Lung (tissue), 17 donors: ENCODE measurements at places on chromosomes 7 and 10. TPM values are rescaled to one million over a fixed set of nuclear protein-coding genes. Genes with fewer than 3 reads are reported as not detected.

Gene FGFR2
- 64.2 TPM for total RNA-seq

Gene CYP2C19
- total RNA-seq = not detected

Gene FAM241B
- total RNA-seq = 8.8 TPM

Gene OPN1SW
- total RNA-seq = not detected

- no peak overlapping the region for H3K4me3 ChIP-seq
- H3K27me3 ChIP-seq = no peaks in the 10 kb centered on the region
- no peaks in the 10 kb centered on the region for H3K36me3 ChIP-seq
- H3K27ac ChIP-seq = no peak overlapping the region
- H3K4me1 ChIP-seq = peaks cover 12% of the 10 kb centered on the region
- no peak for DNase-seq
Measured at GRCh38 chr10:71596127-71596526, 123.5 kb downstream of the C10orf105 start.

- no peak for DNase-seq
- no peaks in the 10 kb centered on the region for H3K36me3 ChIP-seq
- no peaks in the 10 kb centered on the region for H3K27me3 ChIP-seq
- H3K4me3 ChIP-seq = no peak overlapping the region
- no peaks in the 10 kb centered on the region for H3K4me1 ChIP-seq
Measured at GRCh38 chr7:146106319-146106718, 10.3 kb upstream of the CNTNAP2 start.

DNA sequence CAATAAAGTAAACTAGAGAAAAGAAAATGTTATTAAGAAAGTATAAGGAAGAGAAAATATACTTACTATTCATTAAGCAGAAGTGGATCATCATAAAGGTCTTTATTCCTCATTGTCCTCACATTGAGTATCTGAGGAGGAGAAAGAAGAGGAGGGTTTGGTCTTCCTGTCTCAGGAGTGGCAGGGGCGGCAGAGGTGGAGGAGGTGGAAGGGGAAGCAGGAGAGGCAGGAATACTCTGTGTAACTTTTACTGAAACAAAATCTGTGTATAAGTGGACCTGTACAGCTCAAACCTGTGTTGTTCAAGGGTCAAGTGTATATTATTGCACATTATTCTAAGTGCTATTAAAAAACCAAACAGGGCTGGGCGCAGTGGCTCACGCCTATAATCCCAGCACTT is 34.2 kb upstream of the EPC1 start:
- no peak overlapping the region for H3K4me3 ChIP-seq
- H3K27ac ChIP-seq = no peak overlapping the region
- H3K4me1 ChIP-seq = no peaks in the 10 kb centered on the region

Gene POT1
- 15.0 TPM for total RNA-seq

- no peaks in the 10 kb centered on the region for H3K4me1 ChIP-seq
- no peak for DNase-seq
- H3K36me3 ChIP-seq = no peaks in the 10 kb centered on the region
- H3K4me3 ChIP-seq = no peak overlapping the region
- H3K27ac ChIP-seq = no peak overlapping the region
Measured at GRCh38 chr10:124521429-124521871, 59.8 kb downstream of the LHPP start.

- DNase-seq = no peak
- no peaks in the 10 kb centered on the region for H3K27me3 ChIP-seq
- peaks cover 1% of the 10 kb centered on the region for H3K36me3 ChIP-seq
- no peaks in the 10 kb centered on the region for H3K4me1 ChIP-seq
- H3K4me3 ChIP-seq = no peak overlapping the region
- H3K27ac ChIP-seq = no peak overlapping the region
Measured at GRCh38 chr10:112724404-112724991, 225.5 kb upstream of the TCF7L2 start.

DNA sequence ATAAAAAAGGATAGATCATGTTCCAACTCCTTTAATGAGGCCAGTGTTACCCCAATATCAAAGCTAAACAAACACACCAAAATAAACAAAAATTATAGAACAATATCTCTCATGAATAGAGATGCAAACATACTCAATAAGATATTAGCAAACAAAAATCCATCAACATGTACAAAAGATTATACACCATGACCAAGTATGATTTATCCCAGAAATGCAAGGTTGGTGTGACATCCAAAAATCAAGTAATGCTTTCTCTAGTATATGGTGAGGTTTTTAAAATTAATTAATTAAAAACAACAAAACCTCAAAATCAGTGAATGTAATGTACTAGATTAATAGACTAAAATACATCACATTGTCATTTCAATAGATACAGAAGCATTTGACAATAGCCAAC is 11.0 kb upstream of the MSMB start:
- H3K36me3 ChIP-seq = no peaks in the 10 kb centered on the region
- H3K27ac ChIP-seq = no peak overlapping the region
- H3K4me1 ChIP-seq = no peaks in the 10 kb centered on the region
- no peak for DNase-seq
- no peaks in the 10 kb centered on the region for H3K27me3 ChIP-seq
- no peak overlapping the region for H3K4me3 ChIP-seq

GRCh38 chr10:77041636-77042258 is 595.9 kb downstream of the KCNMA1 start:
- no peak for DNase-seq
- H3K27ac ChIP-seq = no peak overlapping the region
- no peaks in the 10 kb centered on the region for H3K27me3 ChIP-seq
- no peaks in the 10 kb centered on the region for H3K36me3 ChIP-seq

GRCh38 chr10:47048526-47048905 is 137.3 kb downstream of the PTPN20 start:
- H3K4me1 ChIP-seq = peaks cover 12% of the 10 kb centered on the region
- H3K27me3 ChIP-seq = no peaks in the 10 kb centered on the region
- no peaks in the 10 kb centered on the region for H3K36me3 ChIP-seq
- H3K27ac ChIP-seq = no peak overlapping the region

GRCh38 chr7:33563651-33564050 is 341.7 kb upstream of the BMPER start:
- H3K4me3 ChIP-seq = no peak overlapping the region
- H3K4me1 ChIP-seq = no peaks in the 10 kb centered on the region
- H3K27me3 ChIP-seq = no peaks in the 10 kb centered on the region

- no peak for DNase-seq
- no peaks in the 10 kb centered on the region for H3K27me3 ChIP-seq
- H3K36me3 ChIP-seq = no peaks in the 10 kb centered on the region
Measured at GRCh38 chr10:121205625-121206024, 354.5 kb downstream of the WDR11 start.

DNA sequence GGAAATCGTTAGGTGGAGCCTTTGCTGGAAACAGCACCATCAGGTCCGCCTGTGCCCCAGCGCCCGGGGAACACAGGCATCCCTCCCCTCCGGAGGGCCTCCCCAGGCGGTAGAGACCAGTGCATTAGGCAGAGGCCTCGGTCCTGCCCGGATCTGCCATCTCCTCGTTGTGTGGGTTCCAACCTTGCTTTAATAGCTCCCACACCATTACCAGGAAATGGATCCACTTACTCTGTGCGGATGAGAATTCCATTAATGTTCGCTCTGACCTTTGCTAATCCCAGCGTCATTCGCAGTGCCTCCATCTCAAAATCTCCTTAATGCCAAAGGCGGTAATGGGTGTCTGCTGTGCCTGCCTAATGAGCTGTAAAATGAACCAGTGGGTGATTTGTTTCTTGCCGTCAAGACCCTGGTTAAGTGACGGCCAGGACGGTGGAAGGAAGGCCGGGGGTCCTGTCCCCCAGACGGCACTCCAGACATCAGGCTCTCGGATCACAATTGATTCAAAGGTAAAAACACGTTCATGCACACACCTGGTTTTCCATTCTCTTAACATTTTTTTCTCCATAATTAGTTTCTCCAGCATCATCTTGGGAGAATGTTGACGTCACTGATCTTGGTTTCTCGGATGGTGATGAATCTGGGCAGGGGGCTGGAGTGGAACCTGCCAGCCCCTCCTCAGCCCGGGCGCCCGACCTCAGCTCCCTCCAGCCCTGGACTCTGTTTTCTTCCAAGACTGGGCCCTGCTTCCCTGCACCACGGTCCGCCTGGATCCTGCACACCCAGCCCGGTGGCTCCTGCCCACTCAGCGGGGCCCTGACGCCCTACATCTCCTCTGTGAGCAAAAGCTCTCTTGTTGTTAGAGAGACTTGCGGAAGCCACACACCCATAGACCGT is 22.8 kb upstream of the FAM20C start:
- no peak overlapping the region for H3K27ac ChIP-seq
- no peaks in the 10 kb centered on the region for H3K36me3 ChIP-seq
- no peaks in the 10 kb centered on the region for H3K27me3 ChIP-seq
- DNase-seq = no peak
- peaks cover 7% of the 10 kb centered on the region for H3K4me1 ChIP-seq

DNA sequence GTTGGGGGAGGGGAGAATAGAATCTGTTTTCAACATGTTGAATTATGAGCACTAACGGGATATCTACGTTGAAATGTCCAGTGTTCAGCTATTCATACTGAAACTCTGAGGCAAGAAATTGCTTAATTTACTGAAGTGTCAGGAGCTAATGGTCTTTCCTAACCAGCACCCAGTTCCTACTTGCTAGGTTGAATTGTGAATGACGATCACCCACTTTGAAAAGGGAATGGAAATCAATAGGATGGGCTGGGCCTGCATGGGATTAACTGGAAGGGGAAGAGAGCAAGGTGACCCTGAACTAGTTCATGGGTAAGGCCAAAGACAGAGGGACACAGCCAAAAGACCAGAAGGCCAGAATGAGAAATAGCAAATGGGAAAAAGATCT is 51.3 kb downstream of the HIPK2 start:
- peak overlapping the region; percentile 67 for H3K27ac ChIP-seq
- peaks cover 21% of the 10 kb centered on the region for H3K4me1 ChIP-seq

Gene HABP2
- 1.3 TPM for total RNA-seq

DNA sequence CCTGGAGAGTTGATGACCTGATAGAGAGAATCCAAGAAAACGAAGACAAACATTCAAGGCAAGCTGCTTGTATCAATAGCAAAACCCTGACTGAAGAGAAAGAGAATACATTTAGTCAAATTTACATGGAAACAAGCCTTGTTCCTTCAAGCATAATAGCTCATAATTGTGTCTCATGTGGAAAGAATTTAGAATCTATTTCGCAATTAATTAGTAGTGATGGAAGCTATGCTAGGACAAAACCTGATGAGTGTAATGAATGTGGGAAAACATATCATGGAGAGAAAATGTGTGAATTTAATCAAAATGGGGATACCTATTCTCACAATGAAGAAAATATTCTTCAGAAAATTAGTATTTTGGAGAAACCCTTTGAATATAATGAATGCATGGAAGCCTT is 18.0 kb downstream of the RBAK start:
- H3K27me3 ChIP-seq = no peaks in the 10 kb centered on the region
- H3K36me3 ChIP-seq = peaks cover 58% of the 10 kb centered on the region
- H3K27ac ChIP-seq = no peak overlapping the region
- no peak for DNase-seq
- no peak overlapping the region for H3K4me3 ChIP-seq

- H3K4me3 ChIP-seq = peak overlapping the region; percentile 2
- H3K27me3 ChIP-seq = no peaks in the 10 kb centered on the region
- H3K36me3 ChIP-seq = no peaks in the 10 kb centered on the region
Measured at GRCh38 chr7:2666588-2667250, 21.3 kb upstream of the AMZ1 start.

DNA sequence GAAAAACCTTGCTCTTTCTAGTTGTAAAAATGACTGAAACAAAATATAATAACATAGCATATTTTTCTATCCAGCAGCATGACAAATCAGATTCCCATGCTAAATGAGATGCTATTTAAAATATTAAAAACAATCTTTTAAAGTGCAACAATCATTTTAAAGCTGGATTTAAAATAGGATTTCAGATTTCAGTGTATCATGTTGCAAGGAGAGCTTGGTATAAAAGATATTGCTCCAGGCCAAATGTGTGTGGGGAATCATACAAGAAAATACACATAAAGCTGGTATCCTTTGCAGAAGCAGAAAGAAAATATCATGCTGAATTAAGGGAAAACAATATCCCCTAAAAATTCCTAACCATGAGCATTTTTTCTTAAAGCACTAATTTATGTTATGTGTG is 42.2 kb downstream of the SLC13A1 start:
- H3K4me3 ChIP-seq = no peak overlapping the region
- no peak overlapping the region for H3K27ac ChIP-seq
- H3K36me3 ChIP-seq = no peaks in the 10 kb centered on the region
- no peaks in the 10 kb centered on the region for H3K27me3 ChIP-seq
- no peak for DNase-seq
- H3K4me1 ChIP-seq = no peaks in the 10 kb centered on the region
